Ecto neural progenitor cell (in vitro differentiated cells): ENCODE measurements at places on chromosomes 1 and 21.

- no peak for DNase-seq
These were observed 170.5 kb upstream of the KIAA0040 start for GRCh38 chr1:175363031-175363430.

DNA sequence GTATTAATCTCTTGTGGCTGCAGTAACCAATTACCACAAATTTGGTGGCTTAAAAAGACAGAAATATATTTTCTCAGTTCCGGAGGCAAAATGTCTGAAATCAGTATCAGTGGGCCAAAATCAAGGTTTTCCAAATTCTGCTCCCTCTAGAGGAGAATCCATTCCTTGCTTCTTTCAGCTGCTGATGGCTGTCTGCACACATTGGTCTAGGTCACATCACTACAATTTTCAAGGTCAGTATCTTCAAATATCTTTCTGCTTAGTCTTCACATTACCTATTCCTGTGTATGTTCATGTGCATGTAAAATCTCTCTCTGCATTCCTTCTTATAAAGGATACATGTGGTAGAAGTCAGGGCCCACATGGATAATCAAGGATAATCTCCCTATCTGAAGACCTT is 999.4 kb downstream of the KCNT2 start:
- DNase-seq = no peak

GRCh38 chr1:70227439-70227838 is 6.3 kb downstream of the SRSF11 start:
- no peak for DNase-seq

- DNase-seq = no peak
These were observed 38.5 kb upstream of the EGLN1 start for GRCh38 chr1:231460614-231461013.

- DNase-seq = no peak
These were observed 17.2 kb downstream of the HENMT1 start for GRCh38 chr1:108643492-108644335.

DNA sequence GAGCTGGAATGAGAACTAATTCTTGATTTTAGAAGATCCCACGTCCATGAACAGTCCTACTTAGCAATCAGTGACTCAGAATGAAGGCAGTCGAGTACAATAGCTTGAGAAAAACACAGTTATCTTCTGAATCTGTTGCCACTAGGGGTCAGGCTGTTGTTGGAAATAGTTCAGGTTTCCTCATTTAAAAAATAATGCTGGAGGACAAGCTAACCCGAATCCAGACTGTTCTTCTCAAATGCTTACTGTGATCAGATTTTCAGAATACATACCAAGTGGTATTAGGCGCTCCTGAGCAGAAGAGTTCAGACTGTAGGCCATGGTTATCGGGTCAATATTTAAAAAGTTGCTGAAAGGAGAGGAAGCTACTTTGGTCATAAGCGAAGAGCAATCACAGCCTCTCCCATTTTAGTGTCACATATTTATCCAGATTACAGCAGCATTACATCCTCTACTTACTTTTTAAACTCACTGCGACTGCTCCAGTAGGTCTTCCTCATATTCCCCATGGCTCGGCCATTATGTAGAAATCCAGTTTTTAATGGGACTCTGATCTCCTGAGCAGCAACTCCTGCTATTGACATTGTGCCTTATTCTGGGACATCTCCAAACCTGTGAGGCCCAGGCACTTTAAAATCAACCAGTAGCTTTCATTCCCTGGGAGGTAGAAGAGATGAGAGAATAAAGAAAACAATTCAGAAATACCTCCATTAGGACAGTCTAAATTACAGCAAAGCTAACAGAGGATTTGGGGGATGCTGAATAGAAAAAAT is 10.9 kb downstream of the ERRFI1 start:
- no peak for DNase-seq

DNA sequence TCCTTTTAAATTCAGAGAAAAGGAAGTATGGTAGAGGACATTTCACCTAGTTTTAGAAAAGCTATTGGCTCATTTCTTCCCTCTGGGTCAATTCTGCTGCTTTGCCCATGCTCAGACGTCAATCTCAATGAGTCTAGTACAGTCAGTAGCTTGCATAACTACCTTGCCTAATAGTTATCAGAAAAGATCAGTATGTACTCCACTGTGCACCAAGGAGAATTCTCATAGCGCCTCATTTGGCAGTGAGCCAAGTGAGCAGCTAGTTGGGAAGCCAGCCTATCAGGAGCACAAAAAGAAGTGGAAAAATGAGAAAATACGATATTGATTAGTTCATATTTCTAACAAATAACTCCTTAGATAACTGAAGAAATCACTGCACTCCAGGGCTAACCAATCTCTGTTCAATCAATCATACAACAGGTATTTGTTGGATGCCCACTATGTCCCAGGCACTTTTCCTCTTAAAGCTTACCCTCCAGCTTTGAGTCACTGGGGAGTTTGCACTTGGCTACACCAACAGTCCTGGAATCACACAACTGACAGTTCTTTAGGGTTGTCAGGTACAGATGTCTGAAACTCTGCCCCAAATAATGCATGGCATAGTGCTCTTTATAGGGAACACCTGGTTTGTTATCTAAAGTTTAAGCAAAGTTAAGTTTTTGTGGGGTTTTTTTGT is 50.2 kb downstream of the PRDX6 start:
- no peak for DNase-seq

- no peak for DNase-seq
These were observed 133.6 kb upstream of the POGK start for GRCh38 chr1:166705376-166706289.

DNA sequence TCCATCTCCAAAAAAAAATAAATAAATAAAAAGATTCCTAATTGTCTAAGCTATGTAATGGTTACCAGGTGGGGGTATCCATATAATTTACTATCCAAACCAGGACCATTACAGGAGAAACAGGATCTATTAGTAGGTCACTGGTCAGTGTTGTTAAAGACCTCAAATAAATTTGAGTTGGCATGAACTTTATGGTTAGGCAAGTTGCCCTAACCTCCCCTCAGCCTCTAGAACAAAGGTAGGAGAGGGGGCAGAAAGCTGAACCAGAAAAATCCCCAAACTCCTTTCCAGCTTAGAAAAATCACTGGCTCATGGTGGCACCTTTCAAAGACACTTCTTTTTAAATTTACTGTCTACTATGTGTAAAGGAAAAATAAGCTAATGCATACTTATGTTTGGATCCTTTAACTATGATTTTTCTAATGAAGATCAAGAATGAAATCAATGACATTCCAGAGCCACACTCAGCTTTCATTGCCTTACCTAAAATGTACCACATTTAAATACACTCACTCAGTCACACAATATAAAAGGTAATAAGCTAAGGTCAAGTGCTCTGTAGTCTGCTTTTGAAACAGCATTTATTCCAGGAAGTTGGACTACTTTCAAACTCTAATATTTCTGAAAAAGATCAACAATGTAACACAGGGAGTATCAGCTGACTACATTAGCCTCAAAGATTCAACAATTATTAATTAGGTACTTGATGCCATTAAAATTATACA is 13.8 kb downstream of the EIF4G3 start:
- DNase-seq = no peak

GRCh38 chr1:1178794-1179331 is 5.2 kb downstream of the TTLL10 start:
- DNase-seq = no peak

GRCh38 chr1:54253480-54253879 is 53.5 kb downstream of the MRPL37 start:
- no peak for DNase-seq

DNA sequence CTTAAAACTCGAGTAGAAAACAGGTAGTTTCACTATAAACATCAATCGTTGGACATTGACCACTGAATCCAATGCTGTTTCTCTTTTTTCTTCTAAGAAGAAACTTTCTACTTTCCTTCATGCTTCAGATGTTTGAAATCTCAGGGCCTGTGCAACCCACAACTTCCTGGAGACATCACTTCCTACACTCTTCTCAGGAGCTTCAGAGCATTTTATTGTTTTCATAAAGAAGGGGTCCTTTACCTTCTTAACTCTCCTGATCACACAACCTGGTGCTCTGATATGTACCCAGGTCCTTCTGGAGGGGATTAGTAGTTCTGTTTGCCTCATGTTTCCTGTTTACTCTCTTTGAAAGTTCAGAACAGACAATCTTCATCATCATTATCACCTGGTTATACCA is 113.0 kb upstream of the VAV3 start:
- no peak for DNase-seq

DNA sequence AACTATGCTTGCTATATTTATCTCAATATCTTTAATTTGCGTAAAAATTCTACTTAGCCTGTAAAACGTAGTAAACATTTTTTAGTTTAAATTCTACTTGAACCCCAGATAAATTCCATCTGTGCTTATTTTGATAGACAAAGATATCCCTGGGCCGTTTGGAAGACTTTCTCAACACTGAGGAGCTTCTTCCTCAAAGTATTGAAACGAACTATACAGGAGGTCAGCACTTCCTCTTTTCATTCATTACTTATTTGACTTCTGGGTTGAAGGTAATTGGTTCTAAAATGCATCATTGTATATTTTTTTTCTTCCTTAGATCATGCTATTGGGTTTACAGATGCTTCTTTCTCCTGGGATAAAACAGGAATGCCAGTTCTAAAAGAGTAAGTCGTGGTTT is 74.7 kb downstream of the HSPA13 start:
- no peak for DNase-seq

GRCh38 chr1:43648876-43649477 is 972 bp upstream of the KDM4A start:
- DNase-seq = no peak

DNA sequence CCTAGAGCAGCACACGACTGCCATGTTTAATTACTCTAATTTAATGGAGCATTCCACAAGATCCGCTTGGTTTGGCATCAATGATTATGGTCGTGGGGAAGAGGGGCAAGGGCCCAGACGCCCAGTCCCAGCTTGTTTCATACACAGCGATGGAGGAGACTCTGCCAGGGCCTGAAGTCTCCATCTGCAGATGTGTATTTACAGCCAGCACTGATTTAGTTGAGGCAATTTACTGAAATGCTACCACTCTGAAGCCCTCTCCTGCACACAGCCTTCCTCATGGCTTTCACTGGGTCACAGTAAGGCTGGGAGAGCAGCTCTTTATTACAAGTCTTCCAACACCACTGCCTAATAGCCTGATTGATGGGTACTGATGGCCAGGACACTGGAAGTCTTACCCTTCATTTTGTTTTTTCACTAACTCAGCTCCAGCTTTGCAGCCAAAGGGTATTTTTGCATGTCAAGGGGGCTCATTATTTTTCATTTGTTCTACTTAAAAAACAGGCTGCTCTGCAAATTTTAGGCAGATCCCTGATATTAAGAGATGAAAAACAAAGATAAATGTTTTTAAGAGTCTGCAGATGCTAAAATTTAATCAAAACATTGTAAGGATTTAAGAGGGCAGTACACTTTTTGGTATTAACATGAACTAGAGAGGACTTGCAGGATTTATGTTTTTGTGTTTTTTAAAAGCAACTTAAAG is 236.3 kb downstream of the SIPA1L2 start:
- DNase-seq = peak; percentile 28

DNA sequence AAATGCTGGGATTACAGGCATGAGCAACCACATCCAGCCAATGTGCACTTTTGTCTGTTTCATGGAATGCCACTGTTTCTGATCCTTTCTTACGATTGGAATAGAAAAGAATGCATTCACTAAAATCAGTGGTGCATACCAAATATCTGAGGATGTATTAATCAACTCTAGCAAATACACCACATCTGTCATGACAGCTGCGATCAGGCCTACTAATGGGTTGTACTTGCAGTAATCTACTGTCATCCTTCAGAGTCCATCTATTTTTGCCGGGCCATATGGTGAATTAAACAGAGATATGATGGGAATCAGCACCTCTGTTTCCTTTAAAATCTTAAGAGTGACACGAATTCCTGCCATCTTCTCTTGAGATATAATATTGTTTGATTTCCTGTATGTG is 8.5 kb upstream of the USP1 start:
- DNase-seq = no peak

- DNase-seq = no peak
These were observed 50.3 kb upstream of the TARBP1 start for GRCh38 chr1:234529095-234529949.

DNA sequence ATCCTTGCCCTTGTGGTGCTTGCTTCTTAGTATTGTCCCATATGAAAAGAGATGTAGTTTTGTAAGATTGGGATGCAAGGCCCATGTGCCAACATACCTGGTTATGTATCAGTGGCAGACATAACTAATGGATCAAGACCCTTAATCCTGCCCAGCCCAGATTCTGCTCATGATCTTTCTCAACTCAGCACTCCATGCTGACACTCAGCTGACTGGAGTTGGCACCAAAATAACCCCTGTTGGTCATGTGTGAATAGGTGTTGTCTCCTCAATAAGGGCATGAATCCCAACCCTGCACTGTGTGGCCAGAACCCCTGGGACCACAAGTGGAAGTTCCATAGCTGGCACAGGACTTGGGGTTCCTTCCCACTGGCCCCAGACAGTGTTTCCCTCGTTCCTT is 13.9 kb upstream of the CNR2 start:
- no peak for DNase-seq

- DNase-seq = no peak
These were observed 71.2 kb downstream of the PLA2G4A start for GRCh38 chr1:186899977-186900376.

DNA sequence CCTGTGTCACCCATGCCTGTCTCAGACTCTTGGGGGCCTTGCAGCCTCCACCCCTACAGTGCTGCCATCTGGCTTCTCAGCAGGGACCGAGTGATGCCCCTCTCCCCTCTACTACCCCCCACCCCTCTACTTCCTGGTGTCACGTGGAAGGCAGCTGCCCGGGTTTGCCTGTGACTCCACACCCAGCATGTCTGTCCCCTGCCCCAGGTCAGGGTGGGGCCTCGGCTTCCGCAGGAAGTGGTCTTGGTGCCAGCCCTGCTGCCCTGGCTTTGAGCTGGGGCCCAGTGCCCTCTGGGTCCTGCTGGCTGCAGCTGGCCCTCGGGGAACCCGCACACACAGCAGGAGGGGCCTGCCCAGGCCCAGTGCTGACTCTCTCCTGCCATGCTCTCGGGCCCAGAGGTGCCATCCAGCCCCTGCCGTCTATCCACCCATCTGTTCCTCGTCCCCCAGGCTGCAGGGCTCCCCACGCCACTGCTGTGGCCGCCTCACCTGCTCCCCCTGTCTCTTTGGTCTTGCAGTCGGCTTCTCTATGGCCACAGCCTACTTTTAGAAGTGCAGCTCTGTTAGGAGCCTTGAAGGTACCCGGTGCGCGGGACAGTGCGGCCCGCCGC is 24.0 kb downstream of the PLCH2 start:
- no peak for DNase-seq

DNA sequence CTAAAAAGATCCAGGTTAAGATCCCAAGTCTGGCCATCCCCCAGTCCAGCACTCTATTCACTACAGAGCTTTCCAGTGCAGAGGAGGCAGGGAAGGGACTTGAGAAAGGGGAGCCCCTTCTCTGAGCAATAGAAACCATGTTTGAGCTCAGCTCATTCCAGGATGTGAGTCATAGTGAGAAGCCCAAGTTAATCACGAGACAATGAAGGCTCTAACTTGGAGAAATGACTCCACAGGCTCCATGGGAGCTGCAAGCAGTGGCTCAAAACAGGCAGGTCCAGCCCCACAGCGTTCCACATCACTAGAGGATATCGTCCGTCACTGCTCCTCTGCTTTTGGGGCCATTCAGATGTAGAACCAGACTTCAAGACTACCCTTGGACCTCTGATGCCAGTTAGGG is 59.1 kb downstream of the CAMK2N1 start:
- no peak for DNase-seq
